Daoy (cell line): ENCODE measurements at places on chromosomes 2 and 18. TPM values are rescaled to one million over a fixed set of nuclear protein-coding genes. Genes with fewer than 3 reads are reported as not detected.

Gene AQP12A
- total RNA-seq, result not detected in 2 replicates

Gene SERPINB4
- total RNA-seq, result not detected in 2 replicates

DNA sequence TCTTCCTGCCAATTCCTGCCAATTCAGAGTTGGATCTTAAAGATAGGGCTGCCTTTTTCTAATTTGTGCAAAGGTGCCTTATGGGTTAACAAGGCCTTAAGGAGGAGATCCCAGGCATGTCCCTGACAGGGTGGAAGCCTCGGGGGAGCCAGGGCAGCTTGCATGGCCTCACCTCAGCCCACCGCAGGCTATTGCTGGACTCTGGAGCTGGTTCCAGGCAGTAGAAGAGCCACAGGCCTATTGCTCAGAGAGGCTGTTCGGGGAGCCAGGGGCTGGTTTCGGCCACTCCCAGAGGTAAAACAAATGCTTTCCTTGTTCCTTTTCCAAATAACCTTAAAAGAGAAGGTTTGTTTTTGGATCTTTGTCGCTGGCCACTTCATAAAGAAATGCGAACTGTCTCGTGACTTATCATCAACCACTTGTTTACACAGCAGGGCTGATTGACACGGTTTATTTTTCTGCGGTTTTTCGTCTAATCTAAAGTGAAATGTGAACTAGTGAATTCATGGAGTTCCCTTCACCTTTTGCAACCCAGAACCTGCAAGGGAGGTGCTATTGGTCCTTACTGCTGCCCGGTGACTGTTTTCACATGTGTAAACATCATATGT is 108.6 kb downstream of the APOB start:
- DNase-seq, result no peak

GRCh38 chr18:9516437-9517064 is 41.2 kb downstream of the RALBP1 start:
- DNase-seq, result no peak

- no peak for DNase-seq
Observed at GRCh38 chr18:13564579-13564978, 161.8 kb downstream of the FAM210A start.

- DNase-seq, result no peak
Observed at GRCh38 chr18:44897411-44897810, 216.7 kb downstream of the SETBP1 start.

- no peak for DNase-seq
Observed at GRCh38 chr2:209526561-209526960, 102.7 kb downstream of the MAP2 start.

Gene HADHA
- total RNA-seq, result 89.7 and 101 TPM in 2 replicates

DNA sequence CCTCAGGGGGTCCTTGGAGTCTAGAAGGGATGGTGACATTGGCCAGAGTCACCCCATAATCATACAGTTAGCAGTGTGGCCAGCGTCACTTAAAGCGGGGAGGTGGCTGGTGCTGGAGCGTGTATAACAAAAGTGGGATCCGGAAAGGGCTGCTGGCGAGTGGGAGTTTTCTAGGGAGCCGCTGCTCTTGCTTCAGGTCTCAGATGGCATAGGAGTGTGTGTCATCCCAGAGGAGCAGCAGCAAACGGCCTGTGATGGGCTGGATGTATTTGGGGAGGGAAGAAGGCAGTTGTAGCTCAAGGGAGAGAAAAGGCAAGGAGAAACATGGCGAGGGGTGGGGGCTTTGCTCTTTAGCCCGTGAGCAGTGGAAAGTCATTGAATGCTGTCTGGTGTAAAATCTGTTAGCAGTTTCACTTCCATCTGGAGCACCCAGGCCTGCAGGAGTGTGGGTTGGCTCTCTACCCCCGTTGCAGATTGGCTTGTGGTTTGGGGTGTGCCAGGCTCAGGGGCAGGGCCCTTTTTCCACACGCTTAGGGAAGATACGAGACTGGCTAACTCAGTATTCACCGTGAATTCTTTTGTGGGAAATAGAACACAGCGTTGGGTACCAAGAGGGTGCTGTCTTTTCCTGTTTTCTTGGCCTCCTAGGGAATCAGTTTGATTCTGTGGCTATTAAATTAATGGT is 120.5 kb downstream of the AGAP1 start:
- DNase-seq, result peak; percentile 73

Gene AMER3
- not detected in 2 replicates for total RNA-seq

Gene CXCR4
- 3.8 and 6.5 TPM in 2 replicates for total RNA-seq

Gene SETBP1
- total RNA-seq, result 1.0 and 1.6 TPM in 2 replicates

DNA sequence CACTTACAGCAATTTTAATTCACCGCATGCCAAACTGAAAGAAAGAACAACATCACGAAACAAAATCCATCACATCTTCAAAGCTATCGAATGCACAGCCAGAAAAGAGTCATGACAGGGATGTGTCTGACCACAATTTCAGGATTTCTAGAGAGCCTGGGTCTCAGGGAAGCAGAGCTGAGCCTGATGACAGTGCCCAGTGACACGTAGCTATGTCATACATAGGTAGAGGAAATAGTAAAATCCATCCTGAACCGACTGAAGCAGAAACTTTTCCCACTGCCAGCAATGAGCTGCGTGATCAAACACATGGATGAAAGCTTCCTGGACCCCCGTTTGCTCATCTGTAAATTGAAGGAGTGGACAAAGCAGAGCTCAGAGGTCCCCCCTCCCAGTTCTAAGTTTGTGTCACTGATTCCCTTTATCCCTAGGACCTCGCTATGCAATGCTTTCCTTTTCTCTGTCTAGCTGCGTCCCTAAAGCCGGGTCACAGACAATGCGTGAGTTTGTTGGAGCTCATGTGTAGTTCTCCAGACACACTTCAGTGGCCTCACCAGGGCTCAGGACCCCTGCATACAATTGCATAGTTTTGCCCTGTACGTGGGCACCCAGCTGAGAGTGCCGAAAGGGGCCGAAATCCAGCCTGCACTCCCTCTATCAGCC is 37.6 kb downstream of the CCBE1 start:
- DNase-seq, result peak; percentile 22

Gene GALNT14
- total RNA-seq, result 22.3 and 32.3 TPM in 2 replicates

GRCh38 chr2:181570833-181571661 is 85.9 kb downstream of the CERKL start:
- no peak for DNase-seq

- peak; percentile 80 for DNase-seq
Observed at GRCh38 chr2:47520825-47521665, 118.1 kb downstream of the MSH2 start.

- no peak for DNase-seq
Observed at GRCh38 chr2:172962082-172962481, 113.6 kb upstream of the MAP3K20 start.

DNA sequence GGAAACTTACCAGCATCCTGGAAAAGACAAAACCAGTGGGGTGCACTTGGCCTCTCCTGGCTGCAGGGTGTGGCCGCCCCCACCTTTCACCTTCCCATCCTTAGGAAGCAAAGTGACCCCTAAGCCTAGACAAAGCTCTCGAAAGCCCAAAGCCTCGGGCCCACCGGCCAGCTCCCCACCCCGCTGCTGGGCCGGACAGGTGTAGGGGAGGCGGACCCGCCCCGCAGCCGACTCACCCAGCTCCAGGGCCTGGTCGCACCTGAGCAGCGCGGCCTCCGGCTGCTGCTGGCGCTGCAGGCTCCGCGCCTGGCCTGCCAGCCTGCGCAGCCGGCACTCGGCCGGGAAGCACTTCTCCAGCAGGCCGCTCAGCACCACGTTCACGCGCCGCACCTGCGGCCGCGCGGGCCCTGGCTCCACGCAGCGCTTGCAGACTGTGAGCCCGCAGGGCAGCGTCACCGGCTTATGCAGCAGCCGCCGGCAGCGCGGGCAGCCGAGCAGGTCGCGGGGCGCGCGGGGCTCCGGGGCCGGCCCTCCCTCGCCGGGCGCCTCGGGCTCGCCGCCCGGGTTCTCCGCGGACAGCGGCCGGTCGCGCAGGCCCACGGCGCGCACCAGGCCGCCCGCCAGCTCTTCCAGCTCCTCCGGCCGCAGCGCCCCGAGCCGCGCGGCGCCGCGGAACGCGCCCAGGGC is 979 bp downstream of the LONRF2 start:
- DNase-seq, result peak; percentile 62

GRCh38 chr2:203177361-203177760 is 61.5 kb upstream of the CYP20A1 start:
- no peak for DNase-seq

DNA sequence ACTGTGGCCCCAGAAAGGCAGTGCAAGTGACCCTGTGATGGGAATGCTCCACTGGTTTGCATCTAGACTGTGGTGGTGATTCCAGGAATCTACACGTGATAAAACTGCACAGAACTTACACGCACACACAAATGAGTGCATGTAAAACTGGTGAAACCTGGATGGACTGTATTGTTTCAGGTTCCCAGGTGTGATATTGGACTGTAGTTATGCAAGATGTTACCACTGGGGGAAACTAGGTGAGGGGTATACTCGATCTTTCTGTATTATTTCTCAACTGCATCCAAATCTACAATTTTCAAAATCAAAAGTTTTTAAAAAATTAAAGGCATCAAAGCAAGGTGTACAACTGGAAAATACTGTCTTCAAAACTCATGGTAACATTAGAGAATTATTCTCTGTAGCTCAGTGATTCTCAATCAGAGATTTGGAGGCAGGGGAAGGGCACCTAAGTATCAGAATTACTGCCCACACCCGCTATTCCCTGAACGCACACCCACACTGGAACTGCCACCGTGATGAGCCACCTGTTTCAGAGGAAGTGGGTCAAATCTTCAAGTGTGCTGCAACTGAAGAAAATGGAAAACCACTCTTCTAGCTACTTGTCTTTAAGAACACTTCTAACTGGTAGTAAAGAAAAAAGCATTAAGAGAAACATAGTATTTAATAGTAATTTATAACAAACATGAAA is 26.7 kb downstream of the PTPN2 start:
- DNase-seq, result no peak
